ENCODE measurements at places on chromosomes 4 and X.

DNA sequence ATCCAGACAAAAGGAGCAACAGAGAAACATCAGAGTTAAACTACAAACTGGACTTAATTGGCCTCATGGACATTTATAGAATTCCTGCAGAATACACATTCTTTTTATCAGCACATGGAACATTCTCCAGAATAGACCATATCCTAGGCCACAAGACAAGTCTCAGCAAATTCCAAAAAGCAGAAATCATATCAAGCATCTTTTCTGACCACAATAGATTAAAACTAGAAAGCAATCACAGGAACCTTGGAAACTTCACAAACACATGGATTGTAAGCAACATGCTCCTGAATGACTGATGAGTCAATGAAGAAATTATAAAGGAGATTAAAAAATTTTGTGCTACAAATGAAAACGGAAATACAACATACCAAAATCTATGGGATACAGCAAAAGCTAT is 526.7 kb downstream of the PCDH7 start:
- no peak overlapping the region for H3K4me3 ChIP-seq
- DNase-seq, result no peak
- no peak overlapping the region for H3K27ac ChIP-seq
- H3K27me3 ChIP-seq, result no peaks in the 10 kb centered on the region
- H3K4me1 ChIP-seq, result no peaks in the 10 kb centered on the region

DNA sequence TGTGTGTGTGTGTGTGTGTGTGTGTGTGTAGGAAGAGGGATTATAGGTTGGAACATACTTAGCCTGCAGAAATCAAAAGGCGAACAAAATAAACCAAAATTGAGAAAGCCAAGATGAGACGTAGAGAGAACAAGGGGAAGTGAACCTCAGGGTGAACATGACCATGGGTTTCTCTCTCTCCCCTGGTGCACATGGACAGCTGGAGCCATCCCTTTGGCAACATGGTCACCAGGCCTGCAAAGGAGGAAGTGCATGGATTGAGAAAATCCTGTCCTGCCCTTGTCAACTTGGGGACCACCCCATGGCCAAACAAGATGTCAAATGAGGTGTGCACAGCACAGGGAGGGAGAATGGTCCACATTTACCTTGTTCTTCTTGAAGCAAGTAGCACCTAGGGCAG is 23.1 kb downstream of the LGI2 start:
- peaks cover 4% of the 10 kb centered on the region for H3K36me3 ChIP-seq
- H3K4me1 ChIP-seq, result peaks cover 8% of the 10 kb centered on the region
- no peak for DNase-seq

DNA sequence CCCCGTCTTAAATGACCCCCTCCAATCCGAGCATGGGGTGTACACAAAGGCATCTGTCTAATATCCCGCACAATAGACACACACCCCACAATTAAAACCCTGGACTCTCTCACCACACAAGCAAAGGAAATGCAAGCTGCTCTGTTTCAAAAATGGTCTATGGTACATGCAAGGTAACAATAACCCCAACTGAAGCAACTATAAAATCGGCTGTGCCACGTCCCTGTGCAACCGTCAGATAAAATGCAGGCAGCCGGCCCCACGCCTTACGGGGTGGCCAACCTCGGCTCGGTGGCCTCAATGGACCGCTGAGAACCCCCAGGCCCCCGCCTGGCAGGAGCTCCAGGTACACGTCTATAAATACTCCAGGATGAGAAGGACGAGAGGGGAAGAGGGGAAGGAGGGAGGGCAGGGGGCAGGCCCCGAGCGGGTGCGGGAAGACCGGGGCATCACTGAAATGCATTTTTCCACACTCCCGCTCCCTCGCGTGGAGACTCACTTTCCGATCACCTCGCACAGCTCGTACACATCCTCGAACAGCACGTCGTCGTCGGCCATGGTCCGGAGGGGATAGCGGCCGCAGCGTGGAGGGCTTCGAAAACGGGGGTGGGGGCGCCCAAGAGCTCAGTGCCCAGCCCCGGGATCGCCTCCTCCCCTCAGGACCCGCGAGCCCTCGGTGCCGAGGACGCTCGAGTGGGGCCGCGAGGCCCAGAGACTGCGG is 763 bp downstream of the CASK start:
- peak overlapping the region; percentile 83 for H3K27ac ChIP-seq
- no peaks in the 10 kb centered on the region for H3K27me3 ChIP-seq
- DNase-seq, result peak; percentile 15
- H3K4me3 ChIP-seq, result peak overlapping the region; percentile 87

- no peaks in the 10 kb centered on the region for H3K27me3 ChIP-seq
- DNase-seq, result no peak
- no peaks in the 10 kb centered on the region for H3K36me3 ChIP-seq
Measured at GRCh38 chrX:16212024-16212423, 44.7 kb downstream of the MAGEB17 start.

DNA sequence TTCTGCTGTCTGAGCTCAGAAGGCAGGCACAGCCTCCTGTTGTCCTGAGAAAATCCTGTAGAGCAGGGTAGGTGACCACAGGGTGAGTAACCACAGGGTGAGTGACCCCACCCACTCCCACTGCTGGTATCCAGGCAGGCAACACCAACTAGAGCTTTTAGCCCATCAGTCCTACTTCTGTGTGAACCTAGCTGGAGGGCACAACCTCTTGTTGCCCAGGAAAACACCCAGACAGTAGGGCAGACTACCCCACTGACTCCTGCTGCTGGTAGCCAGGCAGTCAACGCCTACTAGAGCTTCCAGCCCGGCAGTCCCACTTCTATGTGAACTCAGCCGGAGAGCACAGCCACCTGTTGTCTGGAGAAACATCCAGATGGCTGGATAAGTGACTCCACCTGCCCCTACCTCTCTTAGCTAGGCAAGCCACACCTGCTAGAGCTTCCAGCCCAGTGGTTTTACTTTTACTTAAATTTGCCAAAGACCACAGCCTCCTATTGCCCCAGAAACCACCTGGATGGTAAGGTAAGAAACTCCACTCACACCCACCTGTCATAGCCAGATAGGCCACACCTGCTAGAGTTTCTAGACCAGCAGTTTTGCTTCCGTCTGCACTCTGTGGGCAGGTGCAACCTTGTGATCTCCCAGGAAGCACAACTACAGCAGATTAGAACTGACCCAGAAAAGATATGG is 371.6 kb downstream of the INPP4B start:
- no peak overlapping the region for H3K4me3 ChIP-seq
- no peak overlapping the region for H3K27ac ChIP-seq
- no peaks in the 10 kb centered on the region for H3K27me3 ChIP-seq
- no peak for DNase-seq
- no peaks in the 10 kb centered on the region for H3K4me1 ChIP-seq

- peak overlapping the region; percentile 14 for H3K4me3 ChIP-seq
- H3K4me1 ChIP-seq, result peaks cover 10% of the 10 kb centered on the region
- DNase-seq, result no peak
- H3K27me3 ChIP-seq, result no peaks in the 10 kb centered on the region
Measured at GRCh38 chr4:76435528-76436319, 695 bp downstream of the SHROOM3 start.

- H3K27ac ChIP-seq, result no peak overlapping the region
- no peak overlapping the region for H3K4me3 ChIP-seq
- no peak for DNase-seq
Measured at GRCh38 chrX:50000937-50001542, 78.6 kb downstream of the CLCN5 start.

GRCh38 chr4:182688081-182688480 is 229.1 kb downstream of the DCTD start:
- no peak for DNase-seq
- no peak overlapping the region for H3K27ac ChIP-seq
- H3K27me3 ChIP-seq, result no peaks in the 10 kb centered on the region
- peaks cover 13% of the 10 kb centered on the region for H3K36me3 ChIP-seq
- H3K4me3 ChIP-seq, result no peak overlapping the region
- peaks cover 3% of the 10 kb centered on the region for H3K4me1 ChIP-seq

DNA sequence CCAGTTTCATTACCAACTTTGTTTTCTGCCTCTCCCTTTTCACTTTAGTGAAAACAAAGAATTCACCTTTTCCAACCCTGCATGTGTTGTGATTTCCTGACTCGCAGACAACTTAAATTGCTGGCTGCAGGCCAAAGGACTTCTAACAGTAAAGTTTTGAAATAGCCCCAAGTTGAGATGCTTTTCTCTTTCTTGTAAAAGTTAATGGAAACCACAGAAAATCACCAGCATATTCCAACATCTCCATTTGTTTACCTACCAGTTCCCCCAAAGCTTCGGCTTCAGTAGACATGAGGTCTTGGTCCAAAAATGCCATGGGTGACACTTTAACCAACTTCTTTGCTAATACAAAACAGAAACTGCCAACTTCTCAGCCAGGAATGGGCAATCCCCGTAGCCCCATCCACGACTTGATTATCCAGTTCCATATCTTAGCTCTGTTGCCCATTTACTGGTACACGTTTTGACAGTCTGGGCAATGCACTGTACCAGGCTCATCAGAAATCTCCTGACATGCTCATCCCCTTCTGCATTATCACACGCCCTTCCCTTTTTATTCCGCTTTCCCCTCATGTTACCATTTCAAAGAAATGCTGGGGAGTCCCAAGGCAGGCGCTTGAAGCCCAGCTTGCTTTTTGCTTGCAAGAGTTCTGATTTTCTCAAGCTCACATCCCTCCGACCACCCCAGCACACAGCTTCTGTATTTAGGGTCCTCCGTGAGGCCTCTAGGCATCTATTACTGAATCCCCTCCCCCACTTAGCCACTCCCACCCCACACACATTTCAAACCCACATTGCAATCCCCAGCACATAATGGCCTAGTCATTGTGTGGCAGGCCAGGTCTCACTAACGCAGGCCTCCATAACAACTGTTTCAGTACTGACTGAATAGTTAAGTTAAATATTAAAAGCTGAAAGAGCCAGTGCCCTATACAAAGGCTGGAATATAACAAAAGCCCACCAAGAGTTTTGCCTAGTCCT is 137.9 kb upstream of the S100G start:
- H3K4me3 ChIP-seq, result peak overlapping the region; percentile 80
- peaks cover 40% of the 10 kb centered on the region for H3K4me1 ChIP-seq
- H3K27me3 ChIP-seq, result no peaks in the 10 kb centered on the region
- peaks cover 17% of the 10 kb centered on the region for H3K36me3 ChIP-seq
- peak; percentile 12 for DNase-seq
- H3K27ac ChIP-seq, result peak overlapping the region; percentile 98

- no peak for DNase-seq
- H3K4me1 ChIP-seq, result no peaks in the 10 kb centered on the region
- H3K27ac ChIP-seq, result no peak overlapping the region
- no peaks in the 10 kb centered on the region for H3K36me3 ChIP-seq
- no peaks in the 10 kb centered on the region for H3K27me3 ChIP-seq
- no peak overlapping the region for H3K4me3 ChIP-seq
Measured at GRCh38 chrX:30580641-30581040, 3.1 kb upstream of the TASL start.

GRCh38 chrX:152821145-152821765 is 9.3 kb downstream of the CETN2 start:
- H3K27me3 ChIP-seq, result peaks cover 10% of the 10 kb centered on the region
- H3K4me3 ChIP-seq, result no peak overlapping the region
- no peak overlapping the region for H3K27ac ChIP-seq
- H3K36me3 ChIP-seq, result no peaks in the 10 kb centered on the region
- H3K4me1 ChIP-seq, result no peaks in the 10 kb centered on the region
- DNase-seq, result peak; percentile 17

DNA sequence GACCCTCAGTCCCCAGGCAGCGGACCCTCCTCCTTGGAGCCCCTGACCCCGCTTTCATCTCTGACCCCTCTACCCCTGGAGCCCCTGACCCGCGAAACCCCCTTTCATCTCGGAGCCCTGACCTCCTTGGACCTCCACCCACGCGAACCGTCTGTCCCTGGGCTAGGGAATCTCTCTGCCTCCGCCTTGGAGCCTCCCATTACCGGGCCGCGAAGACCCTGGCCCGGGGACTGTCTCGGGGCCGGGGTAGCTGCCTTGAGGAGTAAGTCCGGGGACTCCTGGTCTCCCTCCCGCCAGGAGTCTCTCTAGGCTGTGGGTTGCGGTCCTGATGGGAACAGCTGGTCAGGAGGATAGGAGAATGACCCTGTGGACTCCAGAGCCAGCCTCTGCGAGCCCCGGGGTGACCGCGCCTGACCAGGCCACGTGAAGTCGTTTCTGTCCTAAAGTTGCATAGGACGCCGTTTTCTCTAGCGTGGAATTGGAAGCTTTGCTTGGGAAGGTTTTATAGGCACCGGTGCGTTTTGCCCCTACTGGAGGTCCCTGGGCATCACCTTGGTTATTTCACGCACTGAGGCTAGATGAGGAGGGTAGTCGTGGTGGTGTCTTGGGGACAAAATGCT is 824 bp downstream of the TBC1D14 start:
- no peak for DNase-seq
- H3K27me3 ChIP-seq, result peaks cover 9% of the 10 kb centered on the region
- no peaks in the 10 kb centered on the region for H3K36me3 ChIP-seq

DNA sequence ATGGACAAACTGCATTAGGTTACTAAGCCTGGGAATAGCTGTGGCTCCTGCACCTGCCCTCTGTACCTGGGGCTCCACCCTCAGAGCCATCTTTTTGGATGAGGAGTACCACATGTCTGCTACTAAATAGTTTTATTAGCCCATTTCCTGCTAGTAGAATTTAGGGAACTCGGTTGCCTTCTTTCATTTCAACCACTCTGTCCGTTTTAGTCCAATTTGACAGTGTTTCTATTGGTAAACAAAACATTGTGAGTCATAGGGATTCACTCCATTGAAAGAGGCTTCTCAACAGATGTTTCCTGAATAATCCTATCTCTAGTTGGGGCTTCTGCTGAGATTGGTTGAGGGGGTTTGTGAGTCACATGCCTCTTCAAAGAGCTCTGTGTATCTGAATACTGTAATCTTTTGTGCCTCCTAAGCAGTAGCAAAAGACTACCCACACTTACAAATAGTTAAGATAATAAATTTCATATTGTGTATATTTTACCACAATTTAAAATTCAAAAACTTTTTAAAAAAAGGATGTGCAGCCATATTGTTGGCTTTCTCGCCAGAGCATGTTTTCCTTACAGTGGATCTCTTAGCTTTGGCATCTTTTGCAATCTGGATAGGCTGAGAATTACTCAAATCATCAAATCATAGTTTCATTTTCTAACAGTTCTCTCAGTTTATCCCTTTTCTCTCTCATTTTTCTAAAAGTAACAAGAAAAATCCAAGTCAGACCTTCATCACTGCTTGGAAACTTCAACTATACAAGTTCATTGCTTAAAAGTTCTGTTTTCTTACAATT is 9.9 kb downstream of the FAM200B start:
- no peak overlapping the region for H3K27ac ChIP-seq
- peaks cover 5% of the 10 kb centered on the region for H3K4me1 ChIP-seq

DNA sequence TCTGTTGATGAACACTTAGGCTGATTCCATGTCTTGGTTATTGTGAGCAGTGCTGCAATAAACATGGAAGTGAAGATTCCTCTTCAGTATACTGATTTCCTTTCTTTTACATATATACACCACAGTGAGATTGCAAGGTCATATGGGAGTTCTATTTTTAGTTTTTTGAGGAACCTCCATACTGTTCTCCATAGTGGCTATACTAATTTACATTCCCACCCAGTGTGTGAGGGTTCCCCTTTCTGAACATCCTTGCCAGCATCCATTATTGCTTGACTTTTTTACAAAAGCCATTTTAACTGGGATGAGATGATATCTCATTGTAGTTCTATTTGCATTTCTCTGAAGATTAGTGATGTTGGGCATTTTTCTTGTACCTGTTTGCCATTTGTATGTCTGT is 80.5 kb upstream of the GALNT7 start:
- no peaks in the 10 kb centered on the region for H3K27me3 ChIP-seq
- peaks cover 7% of the 10 kb centered on the region for H3K4me1 ChIP-seq
- H3K36me3 ChIP-seq, result no peaks in the 10 kb centered on the region

Measured in progenitor cell of endocrine pancreas (in vitro differentiated cells).